ENCODE measurements at places on chromosomes 16 and 17.

GRCh38 chr17:34146440-34147043 lies 108.5 kb upstream of the CCL2 start:
- DNase-seq = no peak

DNA sequence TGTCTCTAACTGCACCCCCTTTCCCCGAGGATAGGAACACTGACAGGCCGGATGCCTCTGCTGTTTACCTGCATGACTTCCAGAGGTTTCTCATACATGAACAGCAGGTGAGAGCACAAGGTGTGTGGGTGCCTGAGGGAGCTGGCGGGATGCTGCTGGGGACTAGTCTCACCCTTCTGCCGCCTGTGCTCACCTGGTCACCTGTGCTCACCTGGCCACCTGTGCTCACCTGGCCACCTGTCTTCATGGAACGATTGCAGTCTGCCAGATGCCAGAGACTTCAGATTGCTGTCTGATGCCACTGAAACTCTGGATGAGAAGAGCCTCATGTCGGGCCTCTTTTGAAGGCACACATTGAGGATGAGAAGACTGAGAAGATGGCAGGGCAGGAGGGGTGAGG lies 104.1 kb downstream of the PLCG2 start:
- no peak for DNase-seq

- DNase-seq = peak; percentile 78
These were observed 25.8 kb downstream of the ABR start for GRCh38 chr17:1153795-1154546.

DNA sequence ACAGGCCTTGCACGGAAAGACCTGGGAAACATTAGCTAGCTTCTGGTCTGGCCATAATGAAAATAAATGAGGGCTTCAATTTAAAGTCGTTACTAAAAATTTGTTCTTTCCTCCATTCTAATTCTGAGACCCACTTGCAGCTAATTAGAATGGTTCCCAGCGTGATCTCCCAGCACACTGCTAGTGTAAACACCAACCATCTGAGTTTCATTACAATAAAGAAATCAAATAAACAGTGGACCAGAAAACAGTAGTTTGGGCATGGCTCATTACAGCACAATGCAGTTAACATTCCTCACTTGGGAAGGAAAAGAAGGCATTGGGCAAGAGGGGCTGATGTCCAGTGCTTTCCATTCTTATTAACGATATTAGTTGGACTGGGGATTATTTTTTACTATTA lies 410.9 kb upstream of the SOX9 start:
- DNase-seq = peak; percentile 52

DNA sequence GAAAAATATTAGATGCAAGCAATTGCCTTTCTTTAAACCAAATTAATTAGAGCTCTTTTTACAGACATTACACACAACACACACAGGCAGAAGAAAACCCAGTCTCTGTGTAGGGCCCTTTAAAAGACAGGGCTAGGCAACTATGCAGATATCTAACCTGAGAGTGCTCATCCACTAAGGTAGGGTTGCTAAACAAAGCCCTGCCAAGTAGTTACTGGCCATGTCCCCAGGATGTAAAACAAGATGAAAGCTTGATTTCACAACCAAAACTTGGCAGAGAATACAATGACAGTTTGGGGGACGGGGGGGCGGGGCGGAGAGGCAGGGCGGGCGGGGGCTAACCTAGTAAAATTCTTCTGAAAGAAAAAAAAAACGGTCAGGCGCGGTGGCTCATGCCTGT lies 669.0 kb upstream of the CA10 start:
- DNase-seq = no peak

- DNase-seq = no peak
These were observed 7.6 kb downstream of the LIMD2 start for GRCh38 chr17:63692195-63692816.

- no peak for DNase-seq
These were observed 336.0 kb upstream of the ZFHX3 start for GRCh38 chr16:73383988-73384365.

- DNase-seq = no peak
These were observed 27.3 kb downstream of the LASP1 start for GRCh38 chr17:38897176-38897575.

GRCh38 chr17:146546-146945 lies 9.2 kb downstream of the SCGB1C2 start:
- DNase-seq = no peak

DNA sequence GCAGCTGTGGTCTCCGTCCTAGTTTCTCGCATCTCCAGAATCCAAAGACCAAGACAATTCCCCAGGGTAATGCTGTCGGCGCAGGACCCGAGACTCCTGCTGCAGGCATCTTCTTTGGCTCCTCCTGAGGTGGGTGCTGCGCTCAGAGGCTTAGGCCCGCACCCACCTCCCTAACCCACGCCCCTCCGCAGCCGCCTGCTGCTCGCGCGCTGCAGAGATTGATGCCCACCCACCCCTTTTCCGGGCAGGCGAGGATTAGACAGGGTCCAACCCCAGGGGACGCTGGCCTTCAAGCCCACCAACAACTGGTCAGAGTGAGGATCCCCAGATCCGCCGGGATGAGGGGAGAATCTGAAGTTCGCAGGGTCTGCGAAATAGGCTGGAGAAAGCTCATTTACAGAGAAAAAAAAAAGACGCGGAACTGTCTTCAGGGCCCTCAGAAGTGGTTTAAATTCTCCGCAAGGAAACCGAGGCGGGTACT lies 27.9 kb downstream of the SLFN11 start:
- DNase-seq = no peak

DNA sequence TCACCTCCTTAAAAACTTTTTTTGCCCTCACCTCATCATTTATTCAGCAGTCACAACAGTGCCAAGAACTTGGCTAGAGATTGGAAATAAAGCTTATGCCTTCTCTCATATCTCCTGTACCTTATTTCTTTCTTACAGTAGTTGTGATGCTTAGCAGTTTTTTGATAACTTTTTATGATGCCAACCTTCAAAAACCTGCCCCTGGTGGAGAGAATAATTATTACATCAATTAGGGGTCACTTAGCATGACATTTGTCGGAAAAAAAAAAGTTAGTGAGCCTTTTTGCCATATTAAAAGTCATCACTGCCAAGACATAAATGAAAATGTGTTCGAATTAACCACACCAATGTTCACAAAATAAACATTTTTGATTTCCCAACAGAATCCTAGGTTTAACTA lies 296.6 kb downstream of the WWOX start:
- DNase-seq = no peak

- no peak for DNase-seq
These were observed 15.2 kb downstream of the IL34 start for GRCh38 chr16:70661534-70661917.

DNA sequence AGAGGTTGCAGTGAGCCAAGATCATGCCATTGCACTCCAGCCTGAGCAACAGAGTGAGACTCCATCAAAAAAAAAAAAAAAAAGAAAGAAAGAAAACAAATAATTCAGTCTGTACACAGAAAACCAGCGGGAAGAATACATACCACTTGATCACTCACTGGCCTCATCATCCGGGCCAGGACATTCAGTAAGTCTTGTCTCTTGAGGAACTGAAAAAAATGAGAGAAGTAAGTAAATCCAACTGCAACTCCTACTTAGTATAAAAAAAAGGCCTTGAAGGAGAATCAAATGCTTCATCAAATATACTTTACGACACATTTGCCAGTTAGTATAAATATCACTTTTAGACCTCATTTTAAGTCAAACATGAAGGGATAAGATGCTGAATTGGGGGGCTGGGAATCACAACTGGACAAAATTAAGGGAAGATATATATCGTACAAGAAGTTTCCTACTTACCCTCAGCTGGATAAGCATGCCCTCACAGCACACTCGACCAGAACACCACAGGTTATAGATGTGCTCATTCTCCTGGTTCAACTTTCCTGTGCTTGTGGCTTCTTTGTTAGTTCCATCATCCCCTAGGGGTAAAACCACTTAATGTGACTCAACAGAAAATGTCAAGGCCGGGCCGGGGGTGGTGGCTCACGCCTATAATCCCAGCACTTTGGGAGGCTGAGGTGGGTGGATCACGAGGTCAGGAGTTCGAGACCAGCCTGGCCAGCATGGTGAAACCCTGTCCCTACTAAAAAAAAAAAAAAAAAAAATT lies 12.4 kb downstream of the CCDC47 start:
- DNase-seq = no peak

- DNase-seq = no peak
These were observed 5.8 kb downstream of the TOM1L2 start for GRCh38 chr17:17966399-17966798.

GRCh38 chr17:7249830-7250229 lies 1.7 kb downstream of the CTDNEP1 start:
- no peak for DNase-seq

DNA sequence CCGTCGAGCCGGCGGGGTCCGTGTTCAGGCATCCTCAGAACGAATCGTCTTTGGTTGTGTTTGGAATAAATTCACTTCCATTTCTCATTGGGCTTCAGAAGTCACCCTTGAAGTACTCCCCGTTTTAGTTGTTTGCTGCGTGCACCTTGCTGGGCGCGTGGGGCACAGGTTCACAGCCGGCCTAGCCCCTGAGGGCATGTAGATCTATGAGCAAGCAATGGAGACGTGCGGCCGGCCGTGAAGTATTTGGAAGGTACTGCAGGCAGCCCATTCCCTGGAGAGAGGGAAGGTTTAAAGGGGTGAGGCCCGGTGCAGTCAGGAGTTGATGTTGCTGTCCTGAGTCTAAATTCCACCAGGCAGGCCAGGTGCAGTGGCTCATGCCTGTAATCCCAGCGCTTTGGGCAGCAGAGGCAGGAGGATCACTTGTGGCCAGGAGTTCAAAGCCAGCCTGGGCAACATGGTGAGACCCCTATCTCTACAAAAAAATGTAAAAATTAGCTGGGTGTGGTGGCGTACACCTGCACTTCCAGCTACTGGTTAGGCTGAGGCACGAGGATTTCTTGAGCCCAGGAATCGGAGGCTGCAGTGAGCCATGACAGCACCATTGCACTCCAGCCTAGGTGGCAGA lies 714 bp downstream of the ACSF3 start:
- DNase-seq = no peak

DNA sequence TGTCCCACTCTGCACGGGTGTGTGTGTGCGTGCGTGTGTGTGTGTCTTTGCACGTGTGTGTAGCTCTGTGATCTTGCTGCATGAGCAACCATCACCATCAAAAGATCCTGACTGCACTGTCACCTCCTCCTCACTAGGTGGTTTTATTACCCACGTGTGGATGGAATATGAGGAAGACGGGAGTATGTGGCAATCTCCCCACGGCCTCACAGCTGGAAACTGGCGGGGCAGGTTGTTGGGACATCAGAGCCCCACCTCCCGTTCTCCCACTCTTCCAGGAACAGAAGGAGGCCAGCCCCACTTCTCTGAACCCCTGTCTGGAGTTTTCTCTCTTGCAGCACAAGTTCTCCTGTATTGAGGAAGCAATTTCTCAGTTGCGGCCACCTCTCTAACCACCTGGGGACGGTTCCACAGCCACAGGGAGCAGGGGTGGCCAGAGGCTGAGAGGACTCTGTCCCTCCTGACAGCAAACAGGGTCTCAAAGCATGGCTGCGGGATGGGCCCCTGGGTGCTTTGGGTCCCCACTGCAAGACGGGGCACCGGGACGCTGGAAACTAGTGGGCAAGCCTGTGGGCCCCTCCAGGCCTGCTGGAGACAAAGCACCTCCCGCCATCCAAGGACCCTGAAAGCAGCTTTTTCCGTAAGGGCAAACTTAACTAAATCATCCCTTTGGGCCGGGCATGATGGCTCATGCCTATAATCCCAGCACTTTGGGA lies 27.9 kb upstream of the ATP2C2 start:
- no peak for DNase-seq

DNA sequence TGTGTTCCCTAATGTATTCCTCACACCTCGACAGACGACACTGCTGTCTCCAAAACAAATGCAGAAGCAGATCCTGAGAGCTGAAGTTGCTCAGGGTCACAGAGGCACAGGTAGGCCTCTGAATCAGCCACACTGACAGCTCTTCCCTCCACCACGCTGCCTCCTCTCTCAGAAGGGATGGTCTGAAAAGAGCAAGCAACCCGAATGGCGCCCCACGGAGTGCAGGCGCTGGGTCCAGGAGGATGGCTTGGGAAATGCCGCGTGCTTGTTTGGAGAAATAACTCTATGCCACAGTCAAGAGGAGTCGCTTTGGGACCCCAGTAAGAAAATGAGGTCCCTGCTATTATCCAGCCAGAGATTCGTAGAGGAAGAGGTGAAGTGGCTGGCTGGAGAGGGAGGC lies 15.9 kb downstream of the CYB561 start:
- DNase-seq = no peak

GRCh38 chr16:87129771-87130170 lies 187.4 kb downstream of the C16orf95 start:
- DNase-seq = no peak

DNA sequence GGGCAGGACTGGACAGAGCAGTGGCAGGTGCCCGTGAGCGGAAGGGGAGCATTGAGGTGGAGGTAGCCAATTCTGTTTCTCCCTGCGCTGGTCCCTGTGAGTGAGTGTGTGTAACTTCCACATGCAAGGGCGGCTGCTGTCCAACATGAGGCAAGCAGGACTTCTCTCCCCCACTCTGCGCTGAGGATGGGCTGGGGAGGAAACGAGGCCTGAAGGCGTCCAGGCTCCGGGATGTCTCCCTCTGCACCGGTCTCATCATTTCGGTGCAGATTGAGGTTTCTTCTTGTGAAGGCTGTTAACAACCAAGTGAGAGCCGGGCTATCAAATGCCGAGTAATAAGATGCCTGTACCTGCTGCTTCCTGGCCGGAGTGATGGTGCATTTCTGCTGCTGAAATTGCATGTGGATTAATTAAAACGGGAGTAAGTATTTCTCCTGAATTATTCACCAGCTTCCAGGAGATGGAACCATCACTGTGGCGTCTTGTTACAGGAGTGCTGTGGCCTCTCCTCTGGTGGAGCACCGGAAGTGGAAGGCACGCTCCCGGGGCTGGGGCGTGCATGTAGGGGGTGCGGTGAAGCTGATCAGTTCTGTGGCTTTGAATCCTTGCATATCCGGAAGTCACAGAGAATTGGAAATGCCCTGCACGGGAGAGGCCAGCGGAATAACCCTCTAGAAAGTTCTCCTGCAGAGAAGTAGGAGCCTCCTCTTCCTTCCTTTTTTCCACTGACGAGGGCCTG lies 41.7 kb upstream of the MGAT5B start:
- no peak for DNase-seq

DNA sequence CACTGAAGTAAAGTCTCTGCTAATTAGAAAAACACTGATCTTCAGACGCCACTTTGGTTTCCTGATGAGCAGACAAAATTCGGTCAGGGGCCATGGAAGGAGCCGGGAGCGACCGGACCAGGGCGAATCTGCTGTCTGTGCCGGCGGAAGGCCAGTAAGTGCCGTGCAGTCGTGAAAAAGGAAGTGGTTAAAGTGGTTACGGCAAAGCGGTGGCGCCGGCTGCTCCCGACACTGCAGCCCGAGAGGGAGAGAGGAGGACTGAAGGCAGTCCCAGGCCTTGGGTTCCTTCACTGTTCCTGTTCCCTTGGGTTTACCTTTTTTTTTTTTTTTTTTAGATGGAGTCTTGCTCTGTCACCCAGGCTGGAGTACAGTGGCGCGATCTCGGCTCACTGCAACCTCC lies 17.3 kb upstream of the HEXD start:
- DNase-seq = no peak

DNA sequence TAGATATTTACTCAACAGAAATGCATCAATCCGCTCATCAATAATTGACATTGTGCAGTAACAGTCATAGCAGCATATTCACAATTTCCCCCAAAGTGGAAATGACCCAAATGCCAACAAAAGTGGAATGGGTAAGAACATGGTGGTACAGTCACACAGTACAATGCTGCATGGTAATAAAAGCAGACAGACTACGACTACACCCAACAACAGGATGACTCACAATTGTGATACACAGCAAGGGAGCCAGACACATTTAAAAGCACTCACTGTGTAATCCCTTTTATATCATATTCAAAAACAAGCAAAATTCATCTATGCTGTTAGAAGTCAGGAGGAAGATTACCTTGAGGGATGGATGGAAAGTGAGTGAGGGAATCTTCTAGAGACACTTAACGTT lies 76.5 kb upstream of the NUDT7 start:
- DNase-seq = no peak
